Renal cortex interstitium (tissue), 15 donors: ENCODE measurements at places on chromosomes 1 and 21. TPM values are rescaled to one million over a fixed set of nuclear protein-coding genes. Genes with fewer than 3 reads are reported as not detected.

DNA sequence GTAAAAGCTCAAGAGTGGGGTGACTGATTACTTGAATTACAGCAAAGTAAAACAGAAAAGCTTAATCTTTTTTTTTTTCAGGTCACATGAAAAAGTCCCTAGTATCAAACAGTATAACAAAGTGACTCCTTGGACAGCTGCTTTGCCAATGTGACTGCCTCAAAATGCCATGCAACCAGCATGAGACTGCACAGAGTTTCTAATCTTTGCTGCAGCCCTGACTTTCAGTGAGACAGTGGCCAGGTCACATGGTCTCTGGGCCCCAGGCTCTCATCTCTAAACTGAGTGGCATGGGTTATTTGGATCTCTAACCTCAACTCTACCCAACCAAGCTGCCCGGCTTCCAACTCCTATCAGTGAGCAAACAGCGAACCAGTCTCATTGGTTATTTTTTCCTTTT is 169.0 kb downstream of the VAV3 start:
- DNase-seq: no peak

DNA sequence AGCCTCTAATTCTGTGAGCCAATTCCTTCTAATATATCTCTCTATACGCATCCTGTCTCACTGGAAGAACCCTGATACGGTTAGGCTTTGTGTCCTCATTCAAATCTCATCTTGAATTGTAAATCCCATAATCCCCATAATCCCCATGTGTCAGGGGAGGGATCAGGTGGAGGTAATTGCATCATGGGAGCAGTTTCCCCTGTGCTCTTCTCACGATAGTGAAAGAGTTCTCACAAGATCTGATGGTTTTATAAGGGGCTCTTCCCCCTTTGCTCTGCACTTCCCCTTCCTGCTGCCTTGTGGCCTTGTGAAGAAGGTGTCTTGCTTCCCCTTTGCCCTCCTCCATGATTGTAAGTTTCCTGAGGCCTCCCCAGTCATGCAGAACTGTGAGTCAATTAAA is 116.1 kb downstream of the MRPS6 start:
- no peak for DNase-seq

DNA sequence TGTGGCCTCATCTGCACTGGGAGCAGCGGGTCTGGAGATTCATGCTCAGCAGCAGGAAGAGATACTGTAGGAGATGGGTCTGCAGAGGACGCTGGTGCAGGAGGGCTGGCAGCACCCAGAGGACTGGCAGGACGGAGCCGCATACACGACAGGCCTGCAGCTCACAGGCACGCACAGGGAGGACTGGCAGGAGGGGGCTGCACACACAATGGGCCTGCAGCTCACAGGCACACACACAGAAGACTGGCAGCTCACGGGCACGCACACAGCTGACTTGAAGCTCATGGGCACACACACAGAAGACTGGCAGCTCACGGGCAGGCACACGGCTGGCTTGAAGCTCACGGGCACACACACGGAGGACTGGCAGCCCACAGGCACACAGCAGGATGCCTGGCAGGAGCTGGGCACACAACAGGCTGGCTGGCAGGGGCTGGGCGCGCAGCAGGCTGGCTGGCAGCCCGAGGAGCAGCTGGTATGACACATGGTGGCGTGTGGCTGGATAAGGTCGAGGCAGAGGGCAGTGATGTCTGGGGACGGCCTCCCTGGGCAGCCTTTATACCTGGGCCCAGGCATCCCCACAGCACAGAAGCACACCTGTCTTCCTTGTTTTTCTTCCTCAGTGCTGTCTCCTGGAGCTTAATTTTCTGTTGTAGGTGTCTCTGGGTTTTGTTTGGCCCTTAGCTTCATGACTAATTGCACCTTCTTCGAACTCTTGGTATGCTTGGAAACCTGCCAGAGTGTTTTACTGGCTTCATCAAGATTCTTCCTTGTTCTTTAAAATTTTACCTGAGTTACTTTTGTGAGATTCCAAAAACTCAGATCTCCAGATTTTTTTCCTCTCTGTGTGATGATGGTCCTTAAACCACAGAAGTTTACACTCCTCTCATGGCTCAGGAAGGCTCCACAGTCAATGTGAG is at the start of gene KRTAP12-2:
KRTAP12-2 (minus strand) TSS at position 527 of the 920 bp plus-strand sequence; CDS start at position 486, 41 bp downstream.
- no peak for DNase-seq

- DNase-seq: no peak
Observed at GRCh38 chr1:57017717-57018116, 51.9 kb upstream of the C8B start.

- DNase-seq: no peak
Observed at GRCh38 chr1:178862416-178862815, 8.5 kb downstream of the ANGPTL1 start.

GRCh38 chr1:26999440-26999987 is 6.0 kb downstream of the TRNP1 start:
- DNase-seq: no peak

- DNase-seq: no peak
Observed at GRCh38 chr1:9201401-9202239, 33.0 kb upstream of the H6PD start.

DNA sequence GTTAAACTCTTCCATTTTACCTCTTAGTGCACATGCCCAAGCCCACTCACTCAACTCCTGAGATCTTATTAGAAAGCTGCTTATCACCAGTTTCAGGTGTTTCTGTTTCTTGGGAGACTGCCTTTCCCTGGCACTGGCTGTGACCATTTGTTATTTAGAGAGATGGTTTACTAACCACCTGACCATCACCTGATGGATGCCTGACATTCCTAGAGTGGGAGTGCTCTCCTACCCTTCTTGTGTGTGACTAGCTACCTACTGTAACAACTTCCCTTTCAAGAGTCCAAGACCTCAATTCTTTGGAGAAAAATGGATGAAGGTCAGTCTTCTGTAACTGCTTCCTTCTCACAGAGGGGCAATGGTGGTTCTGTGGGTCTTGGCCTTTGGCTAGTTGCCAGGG is 755.2 kb upstream of the ADAMTS5 start:
- no peak for DNase-seq

- DNase-seq: no peak
Observed at GRCh38 chr21:19830446-19830845, 1167.8 kb upstream of the NCAM2 start.

DNA sequence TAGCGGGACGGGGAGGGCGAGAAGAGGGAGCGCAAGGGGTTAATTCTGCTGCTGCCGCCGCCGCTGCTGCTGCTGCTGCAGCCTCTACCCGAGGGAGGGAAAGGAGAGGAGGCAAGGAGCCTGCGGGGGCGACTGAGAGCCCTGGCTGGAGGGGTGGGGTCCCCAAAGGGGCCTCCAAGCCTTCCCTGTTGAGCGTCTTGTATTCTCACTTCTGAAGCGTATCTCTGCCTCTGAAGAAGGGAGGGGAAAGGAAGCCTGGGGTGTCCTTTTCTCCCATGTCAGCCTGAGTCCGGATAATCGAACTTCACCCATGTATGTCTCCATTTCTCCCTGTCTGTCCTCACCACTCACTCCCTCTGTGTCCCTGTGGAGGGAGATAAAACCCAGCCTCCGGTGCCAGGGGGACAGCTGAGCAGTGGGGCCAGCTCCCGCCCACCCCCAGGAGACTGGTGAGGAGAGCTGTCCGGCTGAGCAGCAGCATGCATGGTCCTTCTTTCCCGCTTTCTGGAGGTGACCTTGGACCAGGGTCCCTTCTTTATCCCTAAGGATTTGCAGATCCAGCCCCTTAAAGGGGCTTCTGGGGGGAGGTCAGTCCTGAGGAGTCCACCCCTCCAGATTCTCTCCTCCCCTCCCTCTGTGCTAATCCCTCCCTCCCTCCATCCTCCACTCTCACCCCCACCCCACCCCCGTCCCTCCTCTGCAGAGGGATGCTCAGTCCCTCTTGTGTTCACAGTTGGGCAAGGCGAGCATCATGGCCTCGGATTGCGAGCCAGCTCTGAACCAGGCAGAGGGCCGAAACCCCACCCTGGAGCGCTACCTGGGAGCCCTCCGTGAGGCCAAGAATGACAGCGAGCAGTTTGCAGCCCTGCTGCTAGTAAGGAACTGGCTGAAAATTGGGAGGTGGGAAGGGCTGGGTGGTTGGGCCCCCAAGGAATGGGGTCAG is 1.0 kb downstream of the NCDN start:
- DNase-seq: no peak

GRCh38 chr21:23837564-23837963 is 1769.7 kb downstream of the MRPL39 start:
- no peak for DNase-seq

DNA sequence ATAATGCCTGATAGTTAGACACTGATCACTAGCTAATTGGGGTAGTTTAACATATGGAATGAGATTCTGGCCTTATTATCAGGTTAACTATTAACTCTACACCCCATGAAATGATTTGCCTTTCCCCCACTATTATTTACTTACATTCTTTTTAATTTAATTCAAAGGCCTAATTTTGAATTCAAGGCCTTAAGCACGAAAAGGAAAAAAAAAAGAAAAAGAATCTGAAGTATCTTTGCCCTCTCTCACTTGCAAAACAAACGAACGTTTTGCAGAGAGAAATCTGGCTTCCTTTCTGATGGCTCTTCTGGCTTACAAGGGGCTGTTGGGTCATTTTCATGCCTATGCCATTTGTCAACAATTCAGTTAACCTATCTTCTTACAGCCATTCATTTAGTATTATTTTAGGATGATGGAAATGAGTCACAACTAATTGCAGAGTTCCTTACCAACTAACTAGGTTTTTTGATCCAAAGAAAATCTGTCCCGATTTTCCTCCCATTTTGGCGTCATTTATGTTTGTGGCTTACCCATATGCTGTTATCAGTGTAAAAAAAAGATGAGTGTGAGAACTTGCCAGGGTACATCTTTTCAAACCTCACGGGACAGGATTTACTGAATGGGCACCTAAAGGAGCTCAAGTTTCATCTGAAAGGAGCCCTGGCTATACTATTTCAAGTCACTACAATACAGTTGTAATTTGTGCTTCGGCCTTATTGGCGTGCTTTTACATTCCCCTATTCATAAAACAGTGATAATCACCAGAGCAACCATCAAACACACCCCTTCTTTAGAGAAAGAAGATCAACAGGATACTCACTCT is 1.9 kb upstream of the ERRFI1 start:
- DNase-seq: no peak

DNA sequence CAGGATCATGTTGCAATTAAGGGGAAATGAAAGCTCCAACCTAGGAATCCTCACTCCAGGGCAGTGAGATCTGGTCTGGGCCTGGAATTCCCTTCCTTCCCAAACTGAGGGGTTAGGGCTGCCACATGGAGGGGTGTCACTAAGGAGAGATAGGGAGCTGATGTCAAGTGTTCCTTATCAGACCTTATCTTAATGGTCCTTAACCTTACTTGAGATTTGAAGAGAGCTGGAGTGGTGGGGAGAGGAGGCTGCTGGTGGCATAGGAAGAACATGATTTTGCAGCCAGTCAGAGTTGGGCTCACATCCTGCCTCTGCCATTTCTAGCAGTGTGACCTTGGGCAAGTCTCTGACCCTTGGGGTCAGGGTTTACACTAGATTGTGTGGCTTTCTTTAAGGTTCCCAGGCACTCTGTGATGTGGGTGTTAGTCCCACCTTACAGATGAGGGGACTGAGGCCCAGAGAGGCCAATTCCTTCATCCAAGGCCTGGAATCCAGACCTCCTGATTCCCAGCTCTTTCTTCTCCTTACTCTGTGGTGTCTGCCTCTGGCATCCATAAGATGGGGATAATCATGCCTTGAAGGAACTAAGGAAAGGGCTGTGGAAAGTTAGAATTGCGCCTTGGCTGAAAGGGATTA is 56.3 kb upstream of the SYNC start:
- DNase-seq: no peak

GRCh38 chr1:54364995-54365394 is 41.2 kb downstream of the SSBP3 start:
- no peak for DNase-seq

- DNase-seq: no peak
Observed at GRCh38 chr1:64956733-64957441, 9.5 kb downstream of the JAK1 start.

DNA sequence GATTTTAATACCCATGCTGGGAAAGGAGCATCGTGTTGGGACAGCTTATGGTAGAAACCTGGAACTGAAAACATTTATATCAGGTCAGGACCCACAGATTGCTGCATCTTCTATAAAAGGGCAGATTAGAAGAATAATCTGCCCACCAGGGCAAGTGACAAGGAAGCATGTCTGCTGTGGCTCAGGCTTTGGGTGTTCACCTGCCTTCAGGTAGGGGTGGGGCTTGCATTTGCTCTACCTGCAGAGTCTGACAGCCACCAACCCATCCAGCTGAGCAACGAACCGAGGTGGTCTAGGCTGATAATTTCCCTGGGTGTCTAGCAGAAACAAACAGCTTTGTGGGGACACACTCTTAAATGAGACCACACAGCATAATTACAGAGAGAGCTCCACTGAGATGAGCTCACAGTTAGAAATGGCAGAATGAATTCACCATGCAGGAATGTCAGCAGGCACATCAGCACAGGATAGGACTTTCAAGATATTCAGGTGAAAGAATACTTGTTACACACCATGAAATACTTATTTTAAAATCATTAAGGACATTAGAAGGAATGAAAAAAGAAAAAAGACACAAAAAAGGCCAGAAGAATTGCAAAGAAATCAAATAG is 36.1 kb upstream of the B3GALT5 start:
- DNase-seq: no peak

DNA sequence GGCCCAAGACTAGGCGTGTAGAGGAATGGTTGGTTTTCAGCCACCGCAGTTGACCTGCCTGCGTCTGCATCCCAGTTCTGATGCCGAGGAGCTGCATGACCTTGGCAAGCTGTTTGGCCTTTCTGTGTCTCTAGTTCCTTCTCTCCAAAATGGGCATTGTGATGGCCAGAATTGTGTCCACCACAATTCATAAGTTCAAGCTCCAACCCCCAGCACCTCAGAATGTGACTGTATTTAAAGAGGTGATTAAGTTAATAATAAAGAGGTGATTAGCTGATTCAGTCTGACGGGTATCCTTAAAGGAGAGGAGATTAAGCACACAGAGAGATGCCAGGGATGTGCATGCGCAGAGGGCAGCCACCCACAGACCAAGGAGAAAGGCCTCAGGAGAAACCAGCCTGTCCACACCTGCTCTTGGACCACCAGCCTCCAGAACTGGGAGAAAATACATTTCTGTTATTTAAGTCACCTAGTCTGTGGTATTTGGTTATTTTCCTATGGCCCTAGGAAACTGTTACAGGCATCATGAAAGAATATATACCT is 28.5 kb downstream of the MAB21L3 start:
- DNase-seq: no peak

GRCh38 chr1:84758968-84759491 is 68.8 kb upstream of the SSX2IP start:
- DNase-seq: no peak

DNA sequence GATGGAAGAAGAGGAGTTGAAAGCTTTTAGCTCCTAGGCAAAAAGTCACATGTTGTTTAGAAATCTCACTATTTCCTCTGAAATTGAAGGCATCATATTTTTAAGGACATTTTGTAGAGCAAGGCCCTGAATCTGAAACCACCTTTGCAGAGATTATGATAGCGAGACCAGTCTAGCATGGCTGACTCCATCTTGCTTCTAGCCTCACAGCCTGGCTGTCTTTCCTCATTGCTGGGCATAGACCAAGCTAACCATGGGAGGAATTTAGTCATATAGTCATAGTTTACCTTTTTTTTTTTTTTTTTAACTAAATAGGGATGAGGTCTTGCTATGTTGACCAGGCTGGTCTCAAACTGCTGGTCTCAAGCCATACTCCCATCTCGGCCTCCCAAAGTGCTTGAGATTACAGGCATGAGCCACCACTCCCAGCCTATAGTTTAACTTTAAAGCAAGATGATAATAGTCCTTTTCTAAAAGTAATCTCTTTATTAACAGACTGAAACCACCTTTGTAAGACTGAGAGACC is 42.2 kb upstream of the ZNF326 start:
- no peak for DNase-seq

The CDA gene
- polyA plus RNA-seq: 5.7 TPM

The C1orf87 gene
- 0.17 TPM for polyA plus RNA-seq

The FAM151A gene
- 32.5 TPM for polyA plus RNA-seq

The PADI1 gene
- not detected for polyA plus RNA-seq

The OR6K3 gene
- 0.08 TPM for polyA plus RNA-seq
